ENCODE measurements at places on chromosomes 2 and 18.
A peak's percentile ranks its signal among the peaks of the same experiment; 100 is the strongest.

DNA sequence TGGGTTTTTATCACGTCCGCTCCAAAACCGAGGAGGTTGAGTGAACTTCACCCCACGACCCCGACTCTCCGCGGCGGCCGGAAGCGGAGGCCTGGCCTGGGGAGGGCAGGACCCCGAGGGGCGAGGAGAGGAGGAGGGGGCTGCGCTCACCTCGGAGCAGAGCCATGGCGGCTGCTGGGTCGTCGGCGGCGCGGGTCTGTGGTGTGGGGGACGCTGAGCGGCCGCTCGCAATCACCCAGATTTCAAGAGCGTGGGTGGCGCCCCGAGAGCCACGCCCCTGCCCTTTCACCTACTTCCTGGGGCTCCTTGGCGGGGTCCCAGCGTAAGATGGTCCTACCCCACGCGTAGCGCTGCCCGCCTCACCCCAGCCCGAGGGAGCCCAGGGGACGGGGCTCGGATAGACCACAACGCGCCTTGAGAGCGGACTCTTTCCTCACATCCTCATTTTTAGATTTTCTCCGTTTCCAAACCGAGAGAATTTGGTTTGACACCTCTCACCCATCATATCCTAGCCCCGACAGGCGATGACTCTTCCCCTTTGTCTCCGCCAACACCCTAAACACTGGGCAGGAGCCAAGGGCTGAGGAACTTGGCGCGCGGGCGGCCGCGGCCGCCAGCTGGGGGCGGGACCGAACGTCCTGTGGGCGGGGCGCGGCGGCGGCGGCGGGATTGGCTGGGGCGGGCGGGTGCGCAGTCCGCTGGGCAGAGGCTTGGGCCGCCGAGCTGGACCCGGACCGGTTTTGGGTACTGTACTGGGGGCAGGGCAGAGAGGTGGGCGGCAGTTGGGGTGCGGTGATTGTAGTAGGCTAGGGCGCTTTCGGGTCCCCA, at the start of gene ACAA2:
Gene ACAA2, minus strand, starts transcription at position 215 of the 828 bp plus-strand sequence. Its CDS starts 49 bp downstream, at position 166.
- peak; percentile 84 for DNase-seq

- no peak for DNase-seq
Measured at GRCh38 chr2:158926478-158926948, 41.9 kb upstream of the TANC1 start.

DNA sequence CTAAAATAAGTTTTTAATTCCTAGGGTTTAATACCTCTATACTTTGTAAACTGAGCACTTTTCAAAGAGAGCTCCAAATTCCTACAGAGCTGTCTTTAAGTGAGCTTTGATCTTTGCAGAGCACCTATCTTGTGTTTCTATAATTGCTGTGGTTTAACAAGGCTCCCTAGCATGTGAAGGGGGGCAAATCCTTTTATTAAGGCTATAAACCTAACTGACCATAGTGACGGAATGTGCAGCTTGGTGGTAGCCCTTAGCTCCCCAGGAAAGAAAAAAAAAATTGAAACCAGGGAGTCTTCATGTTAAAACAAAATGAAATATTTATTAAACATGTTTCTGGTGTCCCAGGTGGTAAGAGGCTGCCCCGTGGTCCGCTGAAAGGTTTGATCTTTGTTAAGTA, 78.6 kb upstream of the ETAA1 start:
- no peak for DNase-seq

DNA sequence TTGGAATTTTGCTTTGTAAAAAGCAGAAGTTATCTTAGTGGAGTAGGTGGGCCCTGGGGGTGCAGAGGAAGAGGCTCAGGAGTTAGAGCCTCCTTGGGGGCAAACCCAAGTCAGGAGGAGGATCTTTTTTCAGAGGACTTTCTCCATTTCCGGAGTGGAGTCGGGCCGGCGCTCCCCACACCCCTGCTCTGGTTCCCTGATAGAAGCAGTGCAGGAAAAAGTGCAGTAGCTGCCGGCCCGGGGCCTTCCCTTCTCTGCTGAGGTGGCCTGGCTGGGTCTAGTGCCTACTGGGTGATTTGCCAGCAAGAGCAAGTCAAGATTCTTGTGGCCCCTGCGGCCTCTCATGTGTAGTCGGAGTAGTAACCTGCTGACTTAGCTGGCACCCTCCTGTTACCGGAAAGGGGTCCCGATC, 124.2 kb upstream of the HS6ST1 start:
- DNase-seq, result no peak

- no peak for DNase-seq
Measured at GRCh38 chr2:135557530-135557929, 26.2 kb downstream of the R3HDM1 start.

GRCh38 chr18:28984731-28985130, 807.8 kb upstream of the CDH2 start:
- no peak for DNase-seq

DNA sequence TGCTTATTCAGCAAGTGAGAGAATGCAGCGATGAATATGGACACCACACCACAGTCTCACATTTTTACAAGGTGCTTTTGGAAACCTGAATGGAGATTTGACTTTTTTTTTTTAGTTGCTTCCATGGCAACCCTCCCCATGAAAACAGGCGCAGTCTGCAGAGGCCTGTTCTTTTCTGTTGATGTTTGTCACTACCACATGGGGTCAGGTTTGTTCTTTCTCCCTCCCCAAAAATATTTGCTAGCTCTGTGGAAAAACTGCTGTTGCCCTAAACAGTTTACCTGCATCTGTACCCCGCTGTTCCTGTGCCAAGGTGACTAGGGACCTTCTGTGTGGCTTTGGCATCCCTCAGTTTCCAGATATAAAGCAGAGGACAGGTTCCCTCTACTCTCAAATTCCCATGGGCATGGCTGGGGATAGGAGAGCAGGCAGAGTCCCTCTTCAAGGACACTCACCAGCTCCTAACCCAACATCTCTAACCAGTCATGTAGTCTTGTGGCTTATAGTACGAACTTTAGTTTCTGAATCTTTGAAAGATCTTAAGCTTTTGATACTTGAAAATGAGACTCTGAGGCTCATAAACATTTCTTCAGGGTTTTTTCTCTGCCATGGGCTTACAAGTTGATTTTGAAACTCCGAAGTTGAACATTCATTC, 14.7 kb upstream of the MAPRE2 start:
- DNase-seq, result no peak

DNA sequence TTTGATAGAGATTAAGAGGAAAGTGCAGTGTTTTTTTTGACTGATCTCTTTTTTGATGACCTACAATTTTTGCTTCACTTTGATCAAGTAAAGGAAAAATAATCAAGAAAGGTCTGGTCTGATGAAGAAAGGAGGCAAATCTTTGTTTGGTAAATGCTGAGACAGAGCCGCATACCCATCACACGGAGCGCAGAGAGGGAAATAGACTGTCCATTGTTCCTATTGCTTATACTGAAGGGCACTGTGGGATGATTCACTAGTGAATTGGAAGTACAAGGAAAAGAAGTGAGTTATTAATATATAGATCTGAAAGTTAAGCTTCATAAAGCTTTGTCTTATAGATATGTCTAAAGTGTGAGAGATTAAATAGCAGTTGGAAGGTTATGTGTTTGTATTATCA, 455.1 kb downstream of the PLCL1 start:
- no peak for DNase-seq

DNA sequence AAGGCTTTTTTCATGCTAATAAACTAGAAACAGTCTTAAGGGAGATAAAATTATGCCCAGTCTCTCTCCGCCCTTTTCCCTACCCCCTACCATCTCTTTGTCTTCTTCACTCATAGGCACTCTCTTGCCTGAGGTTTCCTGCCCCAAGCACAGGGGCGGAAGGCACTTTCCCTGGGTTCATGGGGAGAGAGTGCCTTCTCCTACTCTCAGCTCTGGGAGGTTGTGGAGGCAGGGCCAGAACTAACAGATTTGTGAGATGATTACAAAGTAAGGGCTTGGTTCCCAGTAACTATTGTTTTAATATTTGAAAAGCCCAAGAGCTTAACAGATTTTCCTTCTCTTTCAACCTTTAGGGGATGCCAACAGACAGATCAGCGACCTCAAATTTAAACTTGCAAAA, 26.1 kb upstream of the RBM44 start:
- no peak for DNase-seq

GRCh38 chr2:219459460-219460311, 25.0 kb downstream of the SPEG start:
- DNase-seq, result no peak

GRCh38 chr18:13726972-13727331, 479 bp downstream of the RNMT start:
- DNase-seq, result peak; percentile 27

DNA sequence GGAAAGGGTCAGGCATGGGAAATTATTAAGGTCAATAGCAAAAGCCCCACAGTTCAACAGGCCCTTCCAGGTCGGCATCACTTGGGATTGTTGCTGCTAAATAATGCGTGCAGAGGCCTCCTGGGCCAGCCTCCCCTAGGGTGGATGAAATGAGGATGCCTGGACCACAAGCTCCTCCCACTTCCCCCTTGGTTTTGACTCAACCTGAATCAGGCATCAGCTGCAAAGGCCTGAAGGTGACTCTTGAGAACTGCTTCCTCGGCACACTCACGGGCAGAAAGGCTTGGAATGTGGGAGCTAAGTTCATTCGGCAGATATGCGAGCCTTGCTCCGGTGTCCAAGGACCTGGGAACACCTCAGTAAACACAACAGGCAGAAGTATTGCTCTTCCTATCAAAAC, 69.3 kb downstream of the MBP start:
- DNase-seq, result no peak

GRCh38 chr2:215764441-215765048, 248.8 kb downstream of the MREG start:
- DNase-seq, result no peak

GRCh38 chr2:230156782-230157699, 62.7 kb downstream of the SP110 start:
- no peak for DNase-seq

GRCh38 chr2:233441161-233442027, 87.1 kb downstream of the DGKD start:
- no peak for DNase-seq

- no peak for DNase-seq
Measured at GRCh38 chr18:52312346-52312745, 27.7 kb upstream of the DCC start.

DNA sequence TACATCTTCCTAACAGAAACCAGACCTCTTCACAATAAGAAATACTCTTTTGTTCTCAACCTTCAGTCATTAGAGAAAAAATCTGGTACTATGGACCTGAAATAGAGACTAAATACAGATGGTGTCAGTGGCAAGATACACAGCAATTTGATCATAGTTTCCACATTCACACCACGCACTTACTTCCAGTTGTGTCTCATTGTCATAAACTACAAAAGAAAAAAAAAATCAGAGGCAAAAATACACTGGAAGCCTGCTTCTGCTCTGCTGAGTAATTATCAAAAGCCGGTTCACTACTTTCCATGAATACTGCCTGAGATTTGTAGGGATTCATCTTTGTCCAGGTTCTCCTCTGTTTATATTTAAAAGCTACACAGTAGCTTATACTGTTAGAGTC, 182.6 kb downstream of the PID1 start:
- no peak for DNase-seq

DNA sequence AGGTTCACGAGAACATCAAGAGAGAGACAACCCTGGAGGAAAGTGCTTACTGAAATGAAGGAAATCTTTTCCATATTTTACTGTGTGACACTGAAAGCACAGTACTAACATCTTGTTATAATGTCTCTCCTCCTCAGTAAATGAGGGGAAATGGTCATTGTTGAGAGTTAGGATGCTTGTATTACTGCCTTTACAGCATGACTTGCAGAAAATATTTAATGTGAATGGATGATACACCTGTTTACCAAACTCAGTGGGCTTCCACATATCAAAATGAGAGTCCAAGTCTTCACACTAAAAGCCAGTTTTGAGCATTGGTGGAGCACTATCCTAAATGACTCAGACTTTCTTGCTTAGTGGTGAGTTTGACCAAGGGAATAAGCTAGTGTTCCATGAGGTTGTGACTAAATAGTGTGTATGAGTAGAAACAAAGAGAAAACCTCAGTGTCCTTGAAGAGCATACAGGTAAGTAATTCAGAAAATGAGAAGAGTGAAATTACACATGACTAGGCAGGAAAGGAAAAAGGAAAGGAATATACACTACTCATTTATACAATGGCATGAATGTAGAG, 930.7 kb upstream of the CELF4 start:
- no peak for DNase-seq

DNA sequence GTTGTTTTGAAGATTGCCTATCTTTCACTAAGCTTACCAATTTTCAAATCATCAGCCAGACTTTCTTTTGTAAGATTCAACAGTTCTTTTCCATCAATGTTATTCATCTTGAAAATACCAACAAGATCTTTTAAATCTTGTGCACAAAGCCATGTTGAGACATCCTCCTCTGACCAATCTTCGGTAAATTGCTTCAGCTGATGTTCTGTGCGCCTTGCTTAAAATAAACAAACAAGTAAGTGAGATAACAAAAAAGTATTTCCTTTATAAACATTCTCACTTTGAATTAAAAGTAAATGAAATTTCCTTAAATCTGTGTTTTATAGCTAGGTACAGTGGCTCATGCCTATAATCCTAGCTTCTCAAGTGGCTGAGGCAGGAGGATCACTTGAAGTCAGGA, 30.3 kb downstream of the WDSUB1 start:
- DNase-seq, result no peak

DNA sequence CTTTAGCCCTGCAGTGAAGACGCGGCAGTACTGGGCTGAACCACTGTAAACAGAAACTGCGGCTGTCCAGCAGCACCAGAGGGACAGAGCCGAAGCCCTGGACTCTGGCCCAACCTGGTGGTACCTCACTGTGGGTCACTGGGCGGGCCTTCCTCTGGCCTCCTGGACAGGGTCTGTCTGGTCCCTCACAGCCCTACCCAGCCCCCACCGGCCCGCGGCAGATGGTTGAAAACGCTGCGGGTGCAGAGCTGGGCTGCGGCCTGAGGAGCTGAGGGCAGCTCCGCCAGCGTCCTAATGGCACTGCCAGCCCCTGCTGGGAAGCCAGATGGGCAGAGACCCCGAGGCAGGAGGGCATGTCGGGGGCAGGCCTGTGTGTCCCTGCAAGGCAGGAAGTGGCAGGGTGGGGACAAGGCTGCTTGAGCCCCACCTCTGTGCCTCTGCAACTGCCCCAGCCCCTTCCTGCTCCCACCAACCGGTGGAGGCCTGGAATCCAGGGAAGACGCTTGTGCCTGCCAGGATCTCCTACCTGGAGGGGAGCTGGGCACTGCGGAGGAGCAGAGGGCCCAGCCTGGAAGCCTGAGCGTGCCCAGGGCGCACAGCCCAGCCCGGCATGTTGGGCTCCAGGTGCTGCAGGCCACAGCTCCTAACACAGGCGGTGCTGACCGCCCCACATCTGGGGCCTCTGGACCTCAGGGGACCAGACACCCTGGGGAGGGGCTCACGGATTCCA, 36.3 kb downstream of the HS6ST1 start:
- no peak for DNase-seq

- DNase-seq, result no peak
Measured at GRCh38 chr18:33603454-33603853, 25.4 kb downstream of the ASXL3 start.

GRCh38 chr2:241852116-241852980, 6.3 kb downstream of the PDCD1 start:
- DNase-seq, result no peak

DNA sequence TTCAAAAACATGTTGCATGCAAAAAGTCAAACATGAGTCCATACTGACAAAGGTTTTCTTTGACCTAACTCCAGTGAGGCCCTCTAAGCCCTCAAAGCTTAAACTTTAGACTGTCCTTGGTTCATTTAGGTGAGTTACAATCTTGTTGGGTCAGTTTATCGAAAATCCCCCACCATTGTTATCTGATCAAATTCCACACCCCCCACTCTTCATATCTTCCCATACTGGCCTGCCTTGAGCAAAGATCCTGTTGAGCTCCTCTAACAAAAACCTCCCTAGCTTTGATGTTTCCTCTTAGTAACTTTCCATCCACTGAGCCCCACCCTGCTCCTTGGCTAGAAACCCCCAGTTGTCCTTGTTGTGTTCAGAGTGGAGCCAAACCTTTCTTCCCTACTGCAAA, 193.7 kb downstream of the ARHGAP28 start:
- no peak for DNase-seq

- no peak for DNase-seq
Measured at GRCh38 chr2:112641701-112642100, 4.0 kb upstream of the SLC20A1 start.
